ENCODE measurements at places on chromosomes 12 and 14.
A peak's percentile ranks its signal among the peaks of the same experiment; 100 is the strongest.

GRCh38 chr12:52241205-52241842 lies 8.3 kb downstream of the KRT7 start:
- DNase-seq: no peak

GRCh38 chr14:63438065-63438757 lies 105.0 kb downstream of the PPP2R5E start:
- DNase-seq: peak; percentile 91

- DNase-seq: no peak
Observed at GRCh38 chr12:90250766-90251165, 542.1 kb upstream of the ATP2B1 start.

DNA sequence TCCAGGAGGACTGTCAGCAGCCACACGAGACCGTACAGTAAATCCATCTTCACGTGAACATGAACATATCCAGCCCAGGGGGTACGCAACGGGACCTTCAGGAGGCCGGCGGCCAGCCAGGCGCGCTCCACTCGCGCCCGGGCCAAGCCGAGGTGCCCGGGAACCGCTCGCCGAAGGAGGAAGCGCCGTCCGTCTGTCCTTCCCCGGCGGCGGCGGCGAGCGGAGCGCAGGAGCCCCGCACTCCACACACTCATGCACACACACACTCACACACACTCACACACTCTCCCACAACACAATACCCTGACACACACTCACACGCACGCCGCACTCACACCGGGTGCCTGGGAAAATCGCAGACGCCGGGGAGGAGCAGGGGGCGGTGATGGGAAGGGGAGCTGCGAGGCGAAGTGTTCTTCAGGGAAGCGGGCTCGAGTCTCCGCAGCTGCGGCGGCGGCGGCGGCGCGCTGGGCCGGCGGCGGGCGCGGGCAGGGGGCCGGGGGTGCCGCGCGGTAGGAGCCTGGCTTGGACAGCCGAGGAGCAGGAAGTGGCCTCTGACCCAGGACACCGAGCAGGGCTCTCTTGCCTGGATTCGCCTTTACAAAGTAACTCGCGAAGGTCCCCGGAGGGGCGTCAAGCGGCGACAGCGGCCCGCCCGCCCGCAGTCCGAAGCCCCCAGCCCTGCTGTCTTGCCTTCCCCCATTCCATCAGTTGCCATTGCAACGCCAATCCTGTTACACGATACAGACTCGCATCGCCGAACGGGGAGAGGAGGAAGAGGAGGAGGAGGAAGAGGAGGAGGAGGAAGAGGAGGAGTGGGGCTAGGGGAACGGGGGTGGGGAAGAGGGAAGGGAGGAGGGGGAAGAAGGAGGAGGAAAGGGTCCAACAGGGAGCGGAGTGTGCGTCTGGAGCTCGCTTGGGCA lies 601 bp downstream of the MDGA2 start:
- no peak for DNase-seq

DNA sequence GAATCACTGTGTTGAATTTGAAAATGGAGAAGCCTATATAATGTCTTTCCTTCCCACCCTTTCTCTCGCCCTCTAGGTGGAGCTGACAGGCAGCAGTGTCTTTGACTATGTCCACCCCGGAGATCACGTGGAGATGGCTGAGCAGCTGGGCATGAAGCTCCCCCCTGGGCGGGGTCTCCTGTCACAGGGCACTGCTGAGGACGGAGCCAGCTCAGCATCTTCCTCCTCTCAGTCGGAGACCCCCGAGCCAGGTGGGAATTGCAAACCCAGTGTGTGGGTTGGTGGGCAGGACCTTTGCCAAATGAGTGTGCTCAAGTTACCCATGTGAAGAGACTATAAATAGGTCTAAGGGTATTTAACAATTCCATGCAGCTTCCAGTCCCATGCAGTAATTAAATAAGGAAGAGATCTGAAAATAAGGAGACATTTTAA lies 274.7 kb downstream of the EGLN3 start:
- peak; percentile 70 for DNase-seq

GRCh38 chr14:36254020-36254624 lies 66.3 kb downstream of the MBIP start:
- DNase-seq: peak; percentile 33

DNA sequence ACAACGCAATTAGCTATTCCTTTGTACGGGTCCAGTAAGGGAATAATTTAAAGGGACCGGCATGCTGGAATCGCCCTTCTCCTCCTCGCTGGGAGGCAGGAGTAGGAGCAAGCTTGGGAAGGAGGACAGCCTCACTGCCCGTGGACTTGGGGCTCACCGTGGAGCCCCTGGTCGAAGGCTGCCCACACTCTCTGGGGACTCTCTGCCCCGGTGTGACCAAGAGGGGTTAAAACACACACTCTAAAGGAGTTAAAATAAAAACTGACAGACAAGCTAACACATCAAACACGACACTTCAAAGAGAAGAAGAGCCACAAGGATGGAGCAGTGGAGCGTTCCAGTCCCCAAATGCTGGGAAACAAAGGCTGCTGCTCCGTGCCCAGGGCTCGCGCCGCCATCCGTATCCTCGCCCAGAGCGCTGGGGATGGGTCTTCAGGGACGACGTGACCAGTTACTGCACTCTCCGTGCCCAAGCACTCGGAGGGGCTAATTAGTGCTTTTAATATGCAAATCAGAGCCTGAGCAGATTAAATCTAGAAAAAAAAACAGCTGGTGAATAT lies 123.3 kb downstream of the PAPOLA start:
- no peak for DNase-seq

DNA sequence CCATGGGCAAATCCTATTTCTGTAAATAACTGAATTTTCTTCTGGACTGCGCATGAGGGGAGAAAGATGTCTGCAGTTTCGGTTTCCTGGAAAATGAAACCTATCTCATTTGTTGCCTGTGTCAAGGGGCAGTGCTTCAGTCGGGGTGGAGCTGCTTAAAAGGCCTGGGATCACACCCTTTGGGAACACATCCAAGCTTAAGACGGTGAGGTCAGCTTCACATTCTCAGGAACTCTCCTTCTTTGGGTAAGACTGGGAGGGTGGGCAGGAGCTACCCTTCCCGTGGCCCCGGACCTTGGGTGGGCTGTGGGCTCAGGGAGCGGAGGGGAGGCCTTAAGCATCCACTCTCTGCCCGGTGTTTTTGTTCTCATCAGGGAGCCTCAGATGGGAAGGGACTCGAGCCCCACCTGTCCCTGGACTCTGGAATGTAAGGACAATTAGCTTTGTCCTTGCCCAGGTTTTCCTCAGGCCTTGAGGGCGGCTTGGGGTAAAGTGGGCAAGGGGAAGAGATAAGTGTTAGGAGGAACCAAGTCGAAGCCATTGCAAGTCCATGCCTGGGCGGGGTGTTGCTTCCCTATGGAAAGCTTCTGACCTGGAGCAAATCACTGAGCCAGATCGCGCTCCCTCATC lies at the start of gene IFI27:
Gene IFI27 (plus strand): TSS at position 185 of the 630 bp plus-strand sequence.
- peak; percentile 87 for DNase-seq

DNA sequence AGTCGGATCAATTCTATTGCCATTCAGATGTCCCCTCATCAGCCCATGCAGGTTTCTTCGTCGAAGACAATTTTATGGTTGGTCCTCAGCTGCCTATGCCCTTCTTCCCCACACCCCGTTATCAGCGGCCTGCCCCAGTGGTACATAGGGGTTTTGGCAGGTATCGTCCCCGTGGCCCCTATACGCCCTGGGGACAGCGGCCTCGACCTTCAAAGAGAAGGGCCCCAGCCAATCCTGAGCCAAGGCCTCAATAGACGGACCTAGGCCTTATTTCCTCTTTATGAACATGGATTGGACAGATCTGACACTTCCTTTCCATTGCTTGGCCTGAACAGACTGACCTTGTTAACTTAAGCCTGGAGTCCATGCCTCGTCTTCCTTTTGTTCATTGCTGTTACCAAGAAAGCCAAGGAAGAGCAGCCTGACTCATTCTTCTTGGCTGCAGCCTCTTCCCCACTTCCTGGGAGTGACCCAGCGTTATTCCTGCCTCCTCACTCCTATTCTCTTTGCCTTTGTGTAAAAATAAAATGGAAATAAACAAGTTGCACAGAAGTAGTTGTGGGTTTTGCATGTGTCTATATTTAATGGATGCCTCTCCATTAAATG lies 156.5 kb upstream of the AMIGO2 start:
- DNase-seq: peak; percentile 90

GRCh38 chr14:36659010-36659821 lies 2.4 kb upstream of the PAX9 start:
- DNase-seq: no peak

DNA sequence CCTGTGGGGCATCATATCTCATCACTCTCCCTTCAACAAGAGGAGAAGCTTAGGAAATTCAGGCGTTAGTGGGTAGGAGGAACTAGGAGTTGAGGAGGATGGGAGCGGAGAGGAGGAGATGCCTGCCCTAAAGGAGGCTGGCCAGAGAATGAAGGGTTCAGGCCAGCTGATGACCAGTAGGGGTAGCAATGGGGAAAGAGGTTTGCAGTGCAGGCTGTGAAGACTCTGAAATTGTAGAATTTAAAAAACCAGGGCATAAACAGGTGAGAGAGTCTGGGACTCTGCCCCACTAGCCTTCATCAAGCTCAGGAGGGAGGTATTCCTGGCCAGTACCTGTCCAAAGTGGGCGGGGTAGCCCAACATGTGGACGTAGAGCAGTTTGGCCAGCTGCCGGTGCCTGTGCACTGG lies 809 bp downstream of the AP1G2 start:
- peak; percentile 23 for DNase-seq
